Kidney epithelial cell (primary cell): ENCODE measurements at places on chromosomes 6 and 20. TPM values are rescaled to one million over a fixed set of nuclear protein-coding genes. Genes with fewer than 3 reads are reported as not detected.

The PAX1 gene
- total RNA-seq, result not detected in 2 replicates

The BMP5 gene
- total RNA-seq, result under 0.01 TPM in 1 of 2 replicates, not detected in the other

The NELFCD gene
- 43.7 and 49.2 TPM in 2 replicates for total RNA-seq

The ADGRF1 gene
- 5.3 and 8.8 TPM in 2 replicates for total RNA-seq

The CDSN gene
- total RNA-seq, result not detected in 2 replicates

The CDH4 gene
- total RNA-seq, result 39.7 and 50.9 TPM in 2 replicates

The SYNGAP1 gene
- 3.3 and 4.2 TPM in 2 replicates for total RNA-seq

The EYS gene
- total RNA-seq, result not detected in 2 replicates

The GNRH2 gene
- total RNA-seq, result 0.27 TPM in 1 of 2 replicates, not detected in the other

The HSPA12B gene
- total RNA-seq, result 0.08 and 0.68 TPM in 2 replicates

The ID1 gene
- 27.5 and 32.1 TPM in 2 replicates for total RNA-seq

The LHFPL5 gene
- total RNA-seq, result not detected in 2 replicates

The TFAP2D gene
- not detected in 2 replicates for total RNA-seq
